ENCODE measurements at places on chromosomes 11 and 22.

DNA sequence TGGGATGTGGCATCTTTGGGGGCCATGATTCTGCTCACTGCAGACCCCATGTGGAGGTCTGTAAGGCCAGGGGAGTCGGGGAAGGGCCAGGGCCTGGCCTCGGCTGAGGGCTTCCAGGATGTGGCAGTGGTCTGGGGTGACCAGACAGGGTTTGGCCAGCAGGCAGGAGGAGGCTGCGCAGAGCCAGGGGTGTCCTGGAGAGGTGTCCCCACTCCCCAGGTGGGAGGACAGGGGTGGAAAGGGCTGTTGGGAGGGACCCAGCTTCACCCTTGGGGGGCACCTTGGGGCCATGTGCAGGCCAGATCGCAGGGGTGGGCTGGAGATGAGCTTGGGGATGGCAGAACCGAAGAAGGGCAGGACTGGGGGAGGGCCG, 3.4 kb downstream of the PANX2 start:
- no peak for DNase-seq

- DNase-seq: no peak
These were observed 44.2 kb downstream of the MCHR1 start for GRCh38 chr22:40723396-40723933.

DNA sequence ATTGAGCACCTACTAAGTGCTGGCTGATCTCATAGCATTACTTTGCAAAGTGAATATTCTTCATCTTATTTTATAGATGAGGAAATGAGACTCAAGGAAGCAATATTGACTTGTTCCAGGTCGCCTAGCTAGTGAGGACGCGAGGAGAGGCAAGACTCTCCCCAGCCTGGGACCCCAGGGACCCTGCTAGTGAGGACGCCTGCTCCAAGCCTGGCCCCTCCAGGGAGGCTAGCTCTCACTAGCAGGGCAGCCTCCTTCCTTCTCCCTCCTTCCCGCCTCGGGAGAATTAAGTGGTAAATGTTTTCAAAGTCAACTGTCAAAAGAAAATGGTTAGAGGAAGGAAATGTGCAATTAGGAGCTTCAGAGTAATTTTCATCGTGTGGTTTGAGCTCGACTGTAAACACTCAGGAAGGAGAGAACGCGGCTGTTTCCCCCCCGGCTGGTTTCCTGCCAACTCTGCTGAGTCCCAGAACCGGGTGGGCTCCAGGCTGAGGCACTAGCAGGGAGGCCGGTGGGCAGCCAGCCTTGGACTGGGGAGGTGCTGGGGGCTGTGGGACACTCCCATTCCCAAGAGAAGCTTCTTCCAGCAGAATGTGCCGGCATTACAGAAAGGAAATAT, 17.9 kb downstream of the MYEOV start:
- DNase-seq: no peak

DNA sequence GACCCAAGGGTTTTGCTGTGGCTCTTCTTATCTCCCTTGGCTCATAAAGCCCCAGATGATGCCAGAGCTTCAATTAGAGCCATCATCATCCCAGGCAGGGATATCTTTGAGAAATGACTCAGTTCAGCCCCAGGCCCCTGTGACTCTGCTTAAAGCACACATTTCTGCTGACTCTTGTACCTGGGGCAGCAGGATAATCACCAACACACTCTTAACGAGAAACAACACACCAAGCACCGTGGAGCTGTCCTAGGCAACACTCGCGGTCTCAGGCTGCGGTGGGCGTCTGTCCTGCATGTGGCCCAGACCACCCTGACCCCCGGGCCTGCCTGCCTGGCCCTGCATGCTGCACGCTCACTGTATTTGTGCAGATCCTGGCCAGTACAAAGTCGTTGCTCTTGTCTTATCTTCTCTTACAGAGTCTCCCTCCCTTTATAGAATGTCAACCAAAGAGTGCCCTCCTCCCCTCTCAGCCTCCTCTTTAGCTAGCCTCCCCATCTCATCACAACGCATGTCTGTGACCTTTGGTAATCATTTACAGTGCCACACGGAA, 114.2 kb upstream of the PARVA start:
- no peak for DNase-seq

Measured in naive thymus-derived CD4-positive, alpha-beta T cell (primary cell).